Epithelial cell of esophagus (primary cell): ENCODE measurements at places on chromosomes 6 and 20.

DNA sequence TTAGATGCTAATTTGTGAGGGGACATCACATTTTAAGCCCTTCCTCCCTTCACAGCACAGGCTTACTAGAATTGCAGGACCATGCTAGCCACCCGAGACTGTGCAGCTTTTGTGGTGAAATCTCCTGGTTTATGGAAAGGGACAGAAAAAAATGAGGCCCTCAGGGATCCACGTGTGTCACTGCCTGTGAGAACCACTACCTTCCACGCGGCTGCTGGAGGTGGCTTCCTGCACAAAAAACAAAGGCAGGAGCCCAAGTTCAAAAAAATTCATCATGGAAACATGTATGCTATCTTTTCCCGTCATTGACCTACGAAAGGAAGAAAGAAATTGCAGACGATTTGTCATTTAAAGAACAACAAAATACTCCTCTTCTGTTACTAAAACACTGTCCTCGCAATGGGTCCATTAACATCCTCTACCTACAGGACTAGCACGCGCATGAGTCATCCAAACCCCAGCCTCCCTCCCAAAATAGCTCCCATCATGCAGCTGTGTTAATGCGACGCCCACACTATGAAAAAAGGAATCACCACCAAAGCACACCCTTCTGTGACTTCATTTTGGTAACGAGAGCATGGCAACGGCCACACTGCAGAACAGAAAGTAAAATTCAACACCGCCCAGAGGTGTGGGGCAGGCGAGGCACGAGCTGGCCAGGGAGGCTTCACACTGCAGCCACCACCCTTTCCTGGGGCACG is 45.7 kb downstream of the RAMACL start:
- no peak for DNase-seq

- no peak for DNase-seq
Observed at GRCh38 chr20:37042986-37043972, 52.5 kb downstream of the RBL1 start.

- peak; percentile 42 for DNase-seq
Observed at GRCh38 chr6:116381000-116381399, 10.3 kb downstream of the DSE start.

DNA sequence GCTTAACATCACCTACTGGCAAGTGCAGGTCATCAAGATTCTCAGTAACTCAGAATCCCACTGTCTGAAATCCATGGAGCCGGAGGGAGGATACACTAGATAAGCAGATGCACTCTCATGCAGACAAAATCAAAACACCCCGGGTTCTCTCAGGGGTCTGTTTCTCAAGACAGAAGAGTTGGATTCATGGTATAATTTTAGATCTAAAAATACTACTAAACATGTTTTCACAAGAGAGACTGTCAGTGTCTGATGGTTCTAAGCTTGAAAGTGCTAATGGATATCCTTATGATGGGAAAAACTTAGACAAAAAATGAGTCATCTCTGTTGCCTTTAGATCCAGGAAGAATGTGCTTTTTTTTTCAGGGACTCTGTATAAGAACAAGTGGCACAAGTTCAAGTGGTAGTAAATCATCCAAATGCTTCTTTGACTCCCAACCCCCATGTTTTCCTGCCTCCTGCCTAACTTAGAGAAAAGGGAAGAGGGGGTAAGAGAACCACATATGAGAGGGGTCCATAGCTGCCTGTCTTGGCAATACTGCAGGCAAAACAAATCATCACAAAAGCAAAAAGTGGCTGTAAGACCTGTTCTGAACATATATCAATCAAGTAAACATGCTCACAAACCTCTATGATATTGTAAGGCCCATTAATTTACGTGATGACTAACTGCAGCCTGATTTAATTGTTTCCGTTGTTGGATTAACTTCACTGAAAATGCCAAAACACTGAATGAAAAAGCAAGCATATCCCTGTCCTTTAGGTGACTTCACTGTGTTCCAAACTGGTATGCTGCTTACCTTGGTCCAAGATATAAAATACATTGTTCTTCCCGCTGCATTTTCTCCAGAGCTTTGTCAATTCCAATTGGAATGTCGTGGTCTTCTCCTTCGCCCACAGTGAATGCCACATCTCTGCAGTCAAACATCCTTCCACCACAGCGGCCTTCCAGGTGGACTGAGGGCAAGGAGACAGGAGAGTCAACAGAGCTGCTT is 84.0 kb upstream of the TULP1 start:
- DNase-seq, result peak; percentile 78

DNA sequence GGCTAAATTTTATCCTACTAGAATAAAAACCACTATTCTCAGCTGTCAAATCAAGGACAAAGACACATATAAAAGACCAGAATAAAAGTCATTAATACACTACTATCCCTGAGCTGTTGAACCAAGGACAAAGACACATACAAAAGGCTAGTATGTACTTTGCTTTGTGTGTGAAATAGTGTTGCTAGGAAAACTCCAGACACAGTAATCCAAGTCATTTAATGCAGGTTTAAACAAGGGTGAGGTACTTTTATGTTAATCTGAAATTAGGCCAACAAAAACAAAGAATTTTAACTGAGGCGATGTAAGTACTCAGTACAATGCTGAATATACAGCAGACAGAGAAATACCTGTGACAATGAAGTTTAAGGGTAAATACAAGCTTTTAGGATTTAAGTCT is 18.9 kb downstream of the GCLC start:
- DNase-seq, result no peak

DNA sequence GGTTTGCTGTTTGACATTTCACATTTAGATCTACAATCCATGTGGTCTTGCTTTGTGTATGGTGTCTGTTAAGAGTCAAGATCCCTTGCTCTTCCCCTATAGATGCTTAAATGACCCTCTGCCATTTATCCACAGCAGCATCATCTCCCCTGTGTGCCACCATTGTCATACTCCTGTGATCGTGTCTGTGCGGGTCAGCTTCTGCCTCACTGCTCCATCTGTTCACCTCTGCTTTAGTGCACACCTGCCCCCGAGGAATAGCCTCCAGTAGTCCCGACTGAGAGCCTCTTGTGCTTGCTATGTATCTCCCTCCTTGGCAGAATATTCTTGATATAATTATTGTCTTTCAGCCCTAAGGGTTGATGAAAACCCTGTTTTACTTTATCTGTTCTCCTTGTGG is 551.2 kb downstream of the CDH26 start:
- no peak for DNase-seq

DNA sequence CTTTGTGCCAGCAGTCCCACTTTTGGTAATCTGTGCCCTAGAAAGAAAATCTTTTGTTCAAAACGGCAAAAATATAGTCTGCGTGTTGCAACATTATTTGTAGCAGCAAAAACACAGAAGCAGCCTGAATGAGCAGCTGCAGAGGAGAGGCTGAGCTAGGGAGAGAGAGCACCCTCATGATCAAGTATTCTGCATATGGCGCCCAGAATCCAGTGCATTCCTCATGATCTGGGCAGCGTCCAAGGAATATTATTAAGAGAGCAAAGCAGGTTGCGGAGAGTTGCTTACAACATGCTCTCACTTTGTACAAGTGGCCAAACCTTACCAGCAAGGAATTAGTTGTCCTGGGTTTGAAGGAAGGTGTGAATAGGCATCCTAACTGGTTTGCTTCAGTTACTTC is 25.9 kb downstream of the KIZ start:
- DNase-seq, result no peak

- no peak for DNase-seq
Observed at GRCh38 chr6:147325557-147325956, 121.3 kb downstream of the STXBP5 start.

DNA sequence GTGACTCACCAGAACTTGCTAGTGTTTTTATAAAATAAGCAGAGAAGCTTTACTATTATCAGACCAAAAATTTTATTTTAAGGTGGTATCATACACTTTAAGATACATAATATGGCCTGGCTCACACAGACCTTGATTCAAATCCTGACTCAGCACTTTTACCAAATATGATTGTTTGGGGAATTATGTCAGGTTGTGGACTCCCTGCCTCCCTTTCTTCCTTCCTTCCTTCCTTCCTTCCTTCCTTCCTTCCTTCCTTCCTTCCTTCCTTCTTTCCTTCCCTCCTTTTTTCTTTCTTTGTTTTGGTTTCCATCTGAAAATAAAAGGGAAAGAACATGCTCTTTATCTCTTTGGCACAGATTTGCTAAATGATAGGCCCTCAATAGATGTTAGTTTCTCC is 186.0 kb upstream of the MMS22L start:
- no peak for DNase-seq

GRCh38 chr20:47998736-47999135 is 213.5 kb upstream of the SULF2 start:
- DNase-seq, result no peak

DNA sequence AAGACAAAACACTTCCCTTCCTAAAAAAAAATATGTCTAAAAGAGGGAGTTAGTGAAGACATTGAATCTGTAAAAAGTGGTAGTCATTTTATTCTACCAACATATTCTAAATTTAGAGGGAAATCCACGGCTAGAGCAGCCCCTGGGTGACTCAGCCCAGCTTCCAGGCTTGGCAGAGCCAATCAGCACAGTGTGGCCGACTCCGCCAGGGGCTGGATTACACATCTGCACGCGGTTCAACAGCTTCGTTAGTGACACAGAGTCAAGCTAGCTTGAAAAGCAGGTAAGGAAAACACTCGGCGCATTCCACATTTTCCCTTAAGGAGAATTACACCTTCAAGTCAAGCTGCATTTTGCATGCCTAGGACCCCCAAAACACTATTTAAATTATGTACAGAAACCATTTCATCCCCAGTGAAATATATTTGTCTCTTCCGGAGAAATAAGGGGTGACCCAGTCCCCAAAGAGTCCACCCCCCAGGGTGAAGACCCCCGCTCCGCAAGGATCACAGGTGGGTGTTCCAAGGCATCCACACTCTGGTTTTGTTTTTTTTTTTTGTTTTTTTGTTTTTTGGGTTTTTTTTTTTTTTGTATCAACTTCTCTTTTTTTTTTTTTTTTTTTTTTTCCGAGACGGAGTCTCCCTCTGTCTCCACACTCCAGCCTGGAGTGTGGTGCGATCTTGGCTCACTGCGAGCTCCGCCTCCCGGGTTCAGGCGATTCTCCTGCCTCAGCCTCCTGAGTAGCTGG is 58.4 kb upstream of the ARID1B start:
- DNase-seq, result peak; percentile 80

DNA sequence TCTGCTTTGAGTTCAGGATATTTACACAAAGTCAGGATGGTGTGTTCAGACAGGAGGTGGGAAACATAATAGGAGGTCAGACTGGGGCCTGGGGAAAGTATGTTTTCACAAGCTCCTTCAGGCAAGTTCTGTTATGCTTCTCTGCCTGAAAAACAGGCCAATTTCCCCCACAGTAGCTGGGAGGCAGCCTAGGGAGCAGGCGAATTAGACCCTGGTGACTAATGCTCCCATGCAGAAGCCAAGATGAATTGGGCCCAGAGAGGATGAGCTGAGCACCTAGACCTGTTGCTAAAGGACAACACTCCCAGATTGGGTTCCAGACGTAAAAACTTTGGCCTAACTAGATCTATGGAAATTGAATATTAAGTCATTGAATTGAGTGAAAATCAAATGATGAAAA is 142.2 kb upstream of the MAP3K7 start:
- peak; percentile 54 for DNase-seq

- no peak for DNase-seq
Observed at GRCh38 chr6:83443516-83443915, 12.7 kb upstream of the ME1 start.

- peak; percentile 8 for DNase-seq
Observed at GRCh38 chr20:46811224-46812084, 83.2 kb upstream of the EYA2 start.
